ENCODE measurements at places on chromosomes 4 and X.

- DNase-seq, result no peak
Observed at GRCh38 chr4:1400191-1400805, 5.9 kb downstream of the NKX1-1 start.

- DNase-seq, result peak; percentile 18
Observed at GRCh38 chr4:108901291-108901690, 138.4 kb upstream of the ETNPPL start.

DNA sequence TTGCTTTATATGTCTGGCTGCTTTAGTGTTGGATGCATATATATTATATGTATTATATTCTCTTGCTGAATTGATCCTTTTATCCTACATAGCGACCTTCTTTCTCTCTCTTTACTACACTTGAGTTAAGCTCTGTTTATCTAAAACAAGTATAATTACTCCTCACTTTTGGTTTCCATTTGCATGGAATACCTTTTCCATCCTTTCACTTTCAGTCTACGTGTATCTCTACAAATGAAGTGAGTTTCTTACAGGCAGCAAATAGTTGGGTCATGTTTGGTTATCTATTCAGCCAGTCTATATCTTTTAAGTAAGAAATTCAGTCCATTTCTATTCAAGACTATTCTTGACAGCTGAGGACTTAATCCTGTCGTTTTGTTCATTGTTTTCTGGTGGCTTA is 167.5 kb upstream of the USP38 start:
- DNase-seq, result no peak

GRCh38 chr4:80107374-80107773 is 34.3 kb upstream of the ANTXR2 start:
- DNase-seq, result no peak

- peak; percentile 10 for DNase-seq
Observed at GRCh38 chr4:97396097-97396496, 747.2 kb downstream of the STPG2 start.

DNA sequence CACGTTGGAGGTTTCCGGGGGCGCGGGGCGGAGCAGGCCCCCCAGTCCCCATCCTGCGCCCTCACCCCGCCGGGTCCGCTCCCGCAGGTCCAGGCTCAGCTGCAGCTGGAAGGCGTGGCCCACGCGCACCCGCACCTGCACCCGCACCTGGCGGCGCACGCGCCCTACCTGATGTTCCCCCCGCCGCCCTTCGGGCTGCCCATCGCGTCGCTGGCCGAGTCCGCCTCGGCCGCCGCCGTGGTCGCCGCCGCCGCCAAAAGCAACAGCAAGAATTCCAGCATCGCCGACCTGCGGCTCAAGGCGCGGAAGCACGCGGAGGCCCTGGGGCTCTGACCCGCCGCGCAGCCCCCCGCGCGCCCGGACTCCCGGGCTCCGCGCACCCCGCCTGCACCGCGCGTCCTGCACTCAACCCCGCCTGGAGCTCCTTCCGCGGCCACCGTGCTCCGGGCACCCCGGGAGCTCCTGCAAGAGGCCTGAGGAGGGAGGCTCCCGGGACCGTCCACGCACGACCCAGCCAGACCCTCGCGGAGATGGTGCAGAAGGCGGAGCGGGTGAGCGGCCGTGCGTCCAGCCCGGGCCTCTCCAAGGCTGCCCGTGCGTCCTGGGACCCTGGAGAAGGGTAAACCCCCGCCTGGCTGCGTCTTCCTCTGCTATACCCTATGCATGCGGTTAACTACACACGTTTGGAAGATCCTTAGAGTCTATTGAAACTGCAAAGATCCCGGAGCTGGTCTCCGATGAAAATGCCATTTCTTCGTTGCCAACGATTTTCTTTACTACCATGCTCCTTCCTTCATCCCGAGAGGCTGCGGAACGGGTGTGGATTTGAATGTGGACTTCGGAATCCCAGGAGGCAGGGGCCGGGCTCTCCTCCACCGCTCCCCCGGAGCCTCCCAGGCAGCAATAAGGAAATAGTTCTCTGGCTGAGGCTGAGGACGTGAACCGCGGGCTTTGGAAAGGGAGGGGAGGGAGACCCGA is 14.0 kb downstream of the SHOX start:
- DNase-seq, result no peak

- no peak for DNase-seq
Observed at GRCh38 chr4:54731552-54731951, 73.8 kb downstream of the KIT start.

DNA sequence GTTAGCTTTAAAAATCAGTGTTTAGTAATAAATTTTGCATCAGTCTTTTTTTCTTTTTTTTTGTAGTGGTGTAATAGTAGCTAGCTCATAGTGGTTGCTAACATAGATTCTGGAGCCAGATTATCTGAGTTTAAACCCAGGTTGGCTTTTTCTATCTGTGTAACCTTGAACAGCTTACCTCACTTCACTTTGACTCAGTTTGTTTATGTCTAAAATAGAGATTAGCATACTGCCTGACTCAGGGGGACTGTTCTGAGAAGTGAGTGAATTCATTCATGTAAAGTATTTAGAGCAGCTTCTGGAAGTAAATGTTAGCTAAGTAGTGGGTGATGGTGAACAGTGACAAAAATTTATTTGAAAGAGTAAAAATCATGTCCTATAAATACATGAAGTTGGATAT is 32.9 kb downstream of the CPEB2 start:
- peak; percentile 73 for DNase-seq

- DNase-seq, result peak; percentile 45
Observed at GRCh38 chrX:103503163-103503852, 16.0 kb downstream of the RAB40A start.

DNA sequence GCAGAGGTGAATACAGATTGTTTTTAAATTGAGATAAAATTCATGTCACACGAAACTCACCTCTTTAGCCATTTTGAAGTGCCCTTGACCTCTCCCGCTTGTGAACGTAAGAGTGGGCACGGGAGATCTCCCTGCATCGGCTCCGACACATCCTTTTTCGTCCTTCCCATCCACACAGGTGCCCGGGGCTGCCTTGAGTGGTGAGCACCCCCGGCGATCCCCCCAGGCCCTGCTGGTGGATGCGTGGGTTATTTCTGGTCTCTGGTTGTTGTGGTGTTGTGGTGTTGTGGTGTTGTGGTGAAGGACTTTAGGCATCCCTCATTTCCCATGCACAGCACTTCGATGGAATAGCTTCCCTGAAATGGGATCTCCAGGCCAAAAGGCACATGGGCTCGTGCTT is 46.1 kb downstream of the PSAPL1 start:
- DNase-seq, result no peak

DNA sequence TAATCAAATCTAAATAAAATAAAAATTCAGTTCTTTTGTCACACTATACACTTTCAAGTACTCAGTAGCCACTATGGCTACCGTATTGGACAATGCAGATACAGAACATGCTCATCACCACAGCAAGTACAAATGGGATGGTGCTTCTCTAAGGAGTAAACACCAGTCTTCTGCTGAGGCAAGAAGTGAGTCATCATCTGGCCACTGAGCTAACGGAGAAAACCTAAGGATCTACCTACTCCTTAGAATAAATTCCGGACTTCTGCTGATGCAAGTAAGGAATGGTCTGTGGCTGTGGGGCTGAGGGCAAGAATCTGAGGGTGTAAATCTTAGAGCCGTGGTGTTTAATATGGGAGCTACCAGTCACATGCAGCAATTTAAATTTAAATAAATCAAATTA is 11.3 kb upstream of the RBMXL3 start:
- DNase-seq, result peak; percentile 42

GRCh38 chrX:47595716-47596251 is 13.5 kb downstream of the TIMP1 start:
- no peak for DNase-seq

DNA sequence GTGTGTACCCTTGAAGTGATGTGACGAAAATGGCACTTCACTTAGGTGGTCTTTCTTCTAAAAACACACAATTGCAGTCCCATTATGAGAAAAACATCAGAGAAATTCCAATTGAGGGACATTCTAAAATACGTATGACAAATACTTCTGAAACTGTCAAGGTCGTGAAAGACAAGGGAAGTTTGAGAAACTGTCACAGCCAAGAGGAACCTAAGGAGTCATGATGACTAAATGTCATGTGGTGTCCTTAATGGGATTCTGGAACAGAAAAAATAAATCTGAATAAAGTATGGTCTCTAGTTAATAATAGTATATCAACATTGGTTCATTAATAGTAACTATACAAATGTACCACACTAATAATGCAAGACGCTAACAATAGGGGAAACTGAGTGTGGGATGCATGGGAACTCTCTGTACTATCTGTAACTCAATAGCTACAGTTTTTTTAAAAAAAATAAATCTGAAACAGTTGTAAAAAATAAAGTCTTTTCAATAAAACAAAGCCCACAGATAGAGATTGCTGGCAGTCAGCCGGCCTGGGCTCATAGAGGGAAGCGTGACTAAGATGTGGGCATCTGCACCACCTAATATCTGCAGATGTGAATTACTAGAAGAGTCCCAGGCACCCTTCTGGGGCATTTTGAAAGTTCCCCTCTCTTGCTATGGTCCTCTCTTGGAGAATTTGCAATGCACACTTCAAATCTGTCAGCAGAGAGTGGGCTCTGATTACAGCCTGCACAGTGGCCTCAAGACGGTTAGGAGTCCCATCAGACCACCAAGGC is 47.6 kb downstream of the MID1IP1 start:
- DNase-seq, result no peak

DNA sequence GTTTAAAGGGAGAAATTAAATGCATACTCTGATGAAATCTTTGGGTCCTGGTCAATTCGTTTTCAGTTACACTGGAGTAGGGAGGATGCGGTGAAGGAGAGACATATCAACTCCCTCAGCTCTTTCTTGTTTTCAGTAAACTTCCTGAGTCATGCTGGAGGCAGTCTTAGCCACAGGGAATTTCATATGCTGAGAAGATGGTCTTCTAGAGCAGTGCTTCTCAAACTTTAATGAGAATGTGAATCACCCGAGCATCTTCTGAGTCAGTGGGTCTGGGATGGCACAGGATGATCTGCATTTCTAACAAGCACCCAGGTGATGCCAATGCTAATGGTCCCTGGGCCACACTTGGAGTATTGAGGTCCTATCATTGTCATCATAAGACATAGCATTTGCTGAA is 214.5 kb downstream of the KIT start:
- DNase-seq, result peak; percentile 78

- no peak for DNase-seq
Observed at GRCh38 chrX:21657318-21658151, 595 bp downstream of the KLHL34 start.

DNA sequence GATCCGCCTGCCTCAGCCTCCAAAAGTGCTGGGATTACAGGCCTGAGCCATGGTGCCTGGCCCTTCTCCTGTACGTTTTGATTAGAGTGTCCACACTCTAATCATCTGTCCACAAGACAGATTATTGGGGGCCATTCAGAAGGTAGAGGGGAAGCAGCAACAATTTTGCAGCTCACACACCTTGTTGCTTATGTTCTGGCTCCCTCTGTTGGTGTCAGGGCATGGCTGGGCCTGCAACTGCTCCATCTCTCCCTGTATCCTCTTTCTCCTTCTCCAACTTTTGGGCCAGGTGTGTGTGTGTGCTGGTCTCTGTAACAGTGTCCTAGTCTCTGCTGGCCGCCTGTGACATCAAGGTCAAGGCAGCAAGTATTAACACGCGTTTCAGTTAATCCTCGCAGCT is 125.5 kb upstream of the MBNL3 start:
- DNase-seq, result peak; percentile 10

GRCh38 chr4:124534131-124534530 is 178.4 kb downstream of the ANKRD50 start:
- DNase-seq, result no peak
